ENCODE measurements at places on chromosomes 2 and 18.
A peak's percentile ranks its signal among the peaks of the same experiment; 100 is the strongest.

- DNase-seq: no peak
Measured at GRCh38 chr2:128424406-128425171, 105.9 kb upstream of the HS6ST1 start.

- no peak for DNase-seq
Measured at GRCh38 chr2:205628422-205628821, 53.9 kb upstream of the NRP2 start.

GRCh38 chr2:14901737-14902136, 269.2 kb downstream of the LRATD1 start:
- no peak for DNase-seq

GRCh38 chr2:69255760-69256159, 131.3 kb downstream of the GFPT1 start:
- DNase-seq: no peak

DNA sequence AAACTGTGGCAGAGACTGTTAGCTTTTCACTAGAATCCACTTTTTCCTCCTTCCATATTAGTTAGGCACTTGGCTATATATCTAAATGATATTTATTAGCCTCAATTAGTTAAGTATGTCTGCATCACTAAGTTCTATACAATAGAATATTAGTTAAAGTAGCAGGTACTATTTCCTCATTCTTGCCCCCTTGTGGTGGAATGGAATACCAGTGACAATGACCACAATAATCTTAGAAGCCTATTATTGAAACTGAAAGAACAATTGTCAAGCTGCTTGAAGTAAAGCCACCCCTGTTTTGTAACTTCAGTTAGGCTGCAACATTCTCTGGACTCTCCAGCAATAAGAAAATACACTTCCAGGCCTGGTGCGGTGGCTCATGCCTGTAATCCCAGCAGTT, 476.3 kb upstream of the VWC2L start:
- peak; percentile 7 for DNase-seq

- DNase-seq: no peak
Measured at GRCh38 chr2:75820693-75821092, 110.0 kb upstream of the GCFC2 start.

DNA sequence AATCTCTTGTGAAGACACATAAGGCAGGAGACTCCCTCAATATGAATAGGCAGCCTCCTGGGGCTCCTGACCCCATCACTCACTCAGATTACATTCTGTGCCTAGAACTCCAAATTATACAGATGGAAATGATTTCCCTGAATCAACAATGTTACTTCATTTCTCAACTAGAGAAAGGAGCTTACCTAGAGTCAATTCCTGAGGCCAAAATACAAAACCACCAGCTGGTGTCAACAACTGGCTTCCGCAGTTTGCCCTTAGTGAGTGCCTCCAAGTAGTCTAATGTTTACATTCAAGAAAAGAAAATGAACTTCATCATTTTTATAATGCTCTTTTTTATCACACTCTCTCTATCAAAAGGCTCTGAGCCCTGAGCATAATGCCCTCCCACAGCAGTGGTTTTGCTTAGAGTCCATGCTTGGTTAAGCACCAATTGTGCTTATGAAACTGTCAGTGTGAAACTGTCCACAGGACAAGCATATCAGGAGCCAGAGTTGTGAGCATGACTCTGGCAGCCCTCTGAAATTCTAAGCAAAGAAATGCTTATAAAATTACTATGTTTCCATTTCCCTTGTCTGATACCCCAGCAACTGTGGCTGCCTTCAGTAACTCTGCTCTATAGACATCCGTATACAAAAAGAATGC, 305.7 kb upstream of the PKDCC start:
- DNase-seq: peak; percentile 43

DNA sequence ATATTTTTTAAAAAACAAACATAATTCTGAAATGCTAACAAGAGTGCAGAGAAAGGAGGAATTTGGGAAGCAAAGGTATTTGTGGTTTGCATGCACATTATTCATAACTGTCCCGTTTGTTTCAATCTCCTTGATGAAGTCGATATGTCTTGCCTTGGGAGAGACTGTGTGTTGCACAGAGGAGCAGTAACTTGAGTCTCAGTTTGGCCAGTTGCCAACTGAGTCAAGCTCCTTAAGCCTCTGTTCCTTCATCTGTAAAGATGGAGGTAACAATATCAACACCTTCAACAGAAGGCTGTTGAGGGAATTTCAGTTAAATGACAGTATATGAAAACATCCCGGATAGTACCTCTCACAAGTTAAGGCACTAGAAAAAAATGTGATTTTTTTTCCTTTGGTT, 226.2 kb downstream of the ASXL3 start:
- peak; percentile 63 for DNase-seq

GRCh38 chr18:22822024-22822423, 111.1 kb upstream of the RBBP8 start:
- DNase-seq: peak; percentile 26

DNA sequence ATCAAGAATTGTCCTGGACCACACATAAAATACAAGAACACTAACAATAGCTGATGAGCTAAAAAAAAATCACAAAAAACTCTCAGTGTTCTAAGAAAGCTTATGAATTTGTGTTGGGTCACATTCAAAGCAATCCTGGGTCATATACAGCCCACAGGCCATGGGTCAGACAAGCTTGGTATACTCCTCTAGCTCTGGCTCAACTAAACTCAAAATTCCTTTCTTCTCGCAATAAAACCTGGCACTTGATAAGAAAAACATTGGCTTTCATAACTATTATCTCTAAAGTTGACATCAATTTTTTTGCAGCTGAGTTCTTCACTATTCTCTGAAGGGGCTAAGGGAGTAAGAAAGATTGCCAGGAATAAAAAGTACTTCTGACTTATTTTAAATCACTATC, 38.3 kb downstream of the FBXO48 start:
- no peak for DNase-seq

DNA sequence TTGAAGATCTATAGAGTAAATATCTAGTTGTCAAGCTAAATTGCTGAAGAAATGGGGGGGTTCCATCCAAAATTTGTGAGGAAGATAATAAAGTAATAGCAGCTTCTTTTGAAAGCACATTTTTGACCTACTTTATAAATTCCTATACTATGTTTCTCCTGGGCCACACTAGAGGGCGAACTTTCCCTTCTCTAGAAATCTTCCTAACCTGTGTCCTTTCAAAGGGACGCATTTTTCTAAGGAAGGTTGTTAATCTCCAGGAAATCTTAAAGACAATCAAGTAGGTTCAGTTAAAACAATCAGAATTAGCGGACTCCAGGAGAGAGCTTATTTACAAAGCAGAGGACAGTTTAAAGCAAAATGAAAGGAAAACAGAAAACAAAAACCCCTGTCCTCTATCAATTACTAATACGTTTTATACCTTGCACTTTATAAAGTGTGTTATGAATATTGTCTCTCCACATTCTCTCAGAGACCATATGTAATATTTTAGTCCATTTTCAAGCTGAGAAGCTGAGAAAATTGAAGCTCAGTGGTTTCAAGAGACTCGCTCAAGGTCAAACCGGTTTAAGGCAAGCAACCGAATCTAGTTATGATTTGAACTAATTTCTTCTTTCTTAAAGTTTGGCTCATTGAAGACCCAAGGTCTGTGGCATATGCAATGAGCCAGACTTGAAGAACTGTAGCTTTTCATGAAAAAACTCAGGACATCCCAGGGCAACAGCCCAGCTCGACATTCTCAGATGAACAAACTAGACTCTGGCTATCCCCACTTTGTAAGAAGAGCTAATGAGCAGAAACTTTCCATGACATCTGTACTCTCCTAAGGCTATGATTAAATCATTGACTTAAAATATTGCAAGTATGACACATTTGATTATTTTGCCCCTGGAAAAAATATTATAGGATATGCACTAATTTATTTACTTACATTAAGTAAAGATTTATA, 273.6 kb downstream of the PAX3 start:
- peak; percentile 65 for DNase-seq

GRCh38 chr18:75884728-75885127, 457.2 kb upstream of the SMIM21 start:
- no peak for DNase-seq

GRCh38 chr2:157967856-157968255, 91.7 kb upstream of the ACVR1 start:
- no peak for DNase-seq

DNA sequence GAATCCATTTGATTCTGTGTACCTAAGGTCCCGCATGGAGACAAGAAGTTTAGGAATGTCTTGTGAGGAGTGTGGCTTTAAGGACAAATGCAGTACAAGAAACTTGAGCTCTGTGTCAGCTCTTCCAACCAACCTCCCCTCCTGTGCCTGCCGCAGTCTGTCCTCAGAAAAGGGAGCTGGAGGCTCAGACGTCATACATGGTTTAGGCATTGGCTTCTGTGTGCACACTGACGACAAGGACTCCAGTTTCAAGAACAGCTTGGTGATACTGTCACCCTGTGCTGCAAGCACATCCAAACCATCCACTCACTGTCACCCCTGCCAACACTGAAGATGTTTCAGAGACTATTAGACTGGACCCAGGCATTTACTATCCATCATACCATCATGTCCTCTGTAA, 470.4 kb downstream of the IRS1 start:
- DNase-seq: no peak

DNA sequence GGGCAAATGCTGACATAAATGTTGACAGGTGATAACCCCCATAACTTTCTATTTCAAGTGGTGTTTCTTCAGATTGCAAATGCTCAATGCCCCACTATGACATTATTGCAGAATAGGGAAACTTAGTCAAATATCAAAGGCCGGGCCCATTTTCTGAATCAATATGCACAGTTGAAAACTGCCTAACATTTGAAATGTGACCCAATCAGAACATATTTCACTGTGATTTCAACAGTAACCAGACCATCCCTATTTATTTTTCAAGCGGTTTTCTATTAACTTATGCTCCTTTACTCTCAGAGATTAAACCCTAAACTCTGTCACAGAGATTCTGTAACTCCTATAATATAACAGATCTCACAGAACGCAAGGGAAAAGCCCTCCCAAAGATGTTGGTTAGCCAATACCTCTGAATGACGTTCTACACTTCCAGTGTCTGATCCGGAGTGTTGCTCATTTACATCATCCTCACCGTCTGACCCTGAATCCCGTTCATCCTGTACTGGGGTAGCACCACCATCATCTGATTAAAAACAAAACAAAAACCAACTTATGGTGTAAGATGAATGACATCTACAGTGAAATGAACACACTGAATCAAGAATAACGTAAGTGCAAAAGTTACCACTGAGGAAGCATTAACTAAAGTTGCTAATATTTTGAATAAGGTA, 2.9 kb downstream of the IWS1 start:
- no peak for DNase-seq

DNA sequence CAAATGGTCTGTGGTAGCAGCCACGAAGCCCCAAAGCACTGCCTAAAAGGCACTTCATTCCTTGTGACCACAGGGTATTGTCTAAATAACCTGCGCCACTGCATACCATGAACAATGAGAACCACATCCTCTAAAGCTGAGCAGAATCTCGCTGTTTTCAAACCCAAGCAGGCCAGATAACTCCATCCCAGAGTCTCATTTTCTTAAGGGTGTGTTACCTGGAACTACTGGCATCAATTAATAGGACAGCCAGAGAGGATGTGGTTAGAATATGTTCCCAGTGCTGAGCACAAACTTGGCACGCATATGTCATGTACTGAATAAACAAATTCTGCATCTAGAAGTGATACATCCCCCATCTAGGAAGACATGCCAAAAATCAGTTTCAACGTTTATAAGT, 13.0 kb downstream of the VPS4B start:
- DNase-seq: peak; percentile 70

GRCh38 chr2:64853306-64853705, 135.9 kb upstream of the SLC1A4 start:
- no peak for DNase-seq

DNA sequence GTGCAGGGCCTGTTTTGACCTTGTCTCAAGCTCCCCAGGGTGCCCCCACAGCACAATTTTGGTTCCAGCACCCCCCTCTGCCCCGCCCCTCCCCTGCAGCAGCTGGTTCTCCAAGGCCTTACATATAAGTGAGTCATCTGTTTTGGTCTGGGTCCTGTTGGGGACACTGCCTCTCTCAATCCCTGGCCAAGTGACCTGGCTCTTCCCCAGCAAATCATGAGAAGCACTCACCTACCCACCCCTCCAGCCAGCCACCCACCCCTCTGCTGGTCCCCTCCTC, 90.5 kb downstream of the INHBB start:
- no peak for DNase-seq

GRCh38 chr2:239526038-239526437, 125.2 kb upstream of the HDAC4 start:
- no peak for DNase-seq

All from H4 (cell line).